PC-9 (cell line): ENCODE measurements at places on chromosomes 1 and 21.

DNA sequence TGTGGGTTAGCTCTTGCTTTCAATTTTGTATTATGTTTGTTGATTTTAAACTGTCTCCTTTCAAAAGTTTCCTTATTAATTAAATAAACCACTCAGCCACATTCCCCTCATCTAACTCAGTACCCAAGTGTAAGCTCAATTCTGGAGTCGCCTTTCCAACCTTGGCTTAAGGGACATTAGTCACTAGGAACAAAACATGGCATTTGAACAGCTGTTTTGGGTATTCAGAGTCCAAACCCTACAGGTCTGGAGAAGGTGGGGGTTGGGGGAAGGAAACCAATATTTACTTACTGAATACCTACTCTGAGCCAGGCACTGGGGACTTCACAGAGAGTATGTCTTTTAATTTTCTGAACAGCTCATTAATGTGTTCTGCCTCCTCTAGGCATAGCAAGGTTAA, 117.2 kb upstream of the JUN start:
- peak; percentile 63 for DNase-seq
- no peaks in the 10 kb centered on the region for H3K36me3 ChIP-seq
- H3K4me3 ChIP-seq = no peak overlapping the region
- peaks cover 59% of the 10 kb centered on the region for H3K4me1 ChIP-seq

- no peaks in the 10 kb centered on the region for H3K4me1 ChIP-seq
- no peak overlapping the region for H3K27ac ChIP-seq
- no peak overlapping the region for H3K4me3 ChIP-seq
- DNase-seq = no peak
- no peaks in the 10 kb centered on the region for H3K36me3 ChIP-seq
- H3K27me3 ChIP-seq = no peaks in the 10 kb centered on the region
Observed at GRCh38 chr1:33306653-33307493, 14.0 kb downstream of the A3GALT2 start.

GRCh38 chr1:1168451-1169411, 4.9 kb upstream of the TTLL10 start:
- H3K27me3 ChIP-seq = no peaks in the 10 kb centered on the region
- no peak overlapping the region for H3K27ac ChIP-seq
- no peaks in the 10 kb centered on the region for H3K36me3 ChIP-seq
- no peak for DNase-seq

GRCh38 chr1:41226815-41227434, 15.2 kb downstream of the SCMH1 start:
- no peak overlapping the region for H3K4me3 ChIP-seq
- H3K4me1 ChIP-seq = no peaks in the 10 kb centered on the region
- no peak for DNase-seq
- H3K36me3 ChIP-seq = no peaks in the 10 kb centered on the region

GRCh38 chr1:209996348-209996747, 58.3 kb downstream of the SYT14 start:
- DNase-seq = no peak
- no peaks in the 10 kb centered on the region for H3K4me1 ChIP-seq
- no peak overlapping the region for H3K27ac ChIP-seq
- no peak overlapping the region for H3K4me3 ChIP-seq
- H3K36me3 ChIP-seq = no peaks in the 10 kb centered on the region

- no peak overlapping the region for H3K27ac ChIP-seq
- H3K4me1 ChIP-seq = no peaks in the 10 kb centered on the region
- no peaks in the 10 kb centered on the region for H3K36me3 ChIP-seq
Observed at GRCh38 chr1:168210312-168210711, 15.5 kb upstream of the SFT2D2 start.

- peak overlapping the region; percentile 20 for H3K27ac ChIP-seq
- H3K36me3 ChIP-seq = peaks cover 7% of the 10 kb centered on the region; the same call in 1 of the 2 replicates
- peak; percentile 31 for DNase-seq
- no peaks in the 10 kb centered on the region for H3K27me3 ChIP-seq
- H3K4me1 ChIP-seq = peaks cover 14% of the 10 kb centered on the region
Observed at GRCh38 chr1:243798726-243799125, 51.3 kb downstream of the AKT3 start.

GRCh38 chr1:42767510-42768000, 506 bp downstream of the C1orf50 start:
- no peak overlapping the region for H3K27ac ChIP-seq
- H3K27me3 ChIP-seq = no peaks in the 10 kb centered on the region
- H3K4me1 ChIP-seq = peaks cover 24% of the 10 kb centered on the region

GRCh38 chr1:155272466-155273342, 600 bp downstream of the CLK2 start:
- H3K27me3 ChIP-seq = no peaks in the 10 kb centered on the region
- H3K4me3 ChIP-seq = peak overlapping the region; percentile 76
- peaks cover 14% of the 10 kb centered on the region for H3K4me1 ChIP-seq

DNA sequence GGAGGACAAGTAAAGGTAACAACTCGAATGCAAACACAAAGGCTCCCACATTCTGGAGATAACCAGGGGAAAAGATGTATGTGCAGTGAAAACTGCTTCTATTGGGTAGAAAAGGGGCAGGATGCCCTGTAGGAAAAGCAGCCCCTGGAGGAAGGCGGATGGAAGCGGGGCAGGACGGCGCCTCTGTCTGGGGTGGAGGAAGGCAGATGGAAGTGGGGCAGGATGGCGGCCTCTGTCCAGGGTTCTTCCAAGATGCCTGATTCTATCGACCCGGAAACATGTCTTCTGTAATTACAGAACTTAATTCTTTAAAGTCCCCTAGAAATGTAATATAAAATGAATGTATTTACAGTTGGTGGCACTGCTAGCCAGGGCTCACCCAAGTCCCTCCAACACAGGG, 24.0 kb upstream of the LRRC47 start:
- H3K36me3 ChIP-seq = no peaks in the 10 kb centered on the region
- no peak overlapping the region for H3K27ac ChIP-seq
- H3K4me3 ChIP-seq = no peak overlapping the region

DNA sequence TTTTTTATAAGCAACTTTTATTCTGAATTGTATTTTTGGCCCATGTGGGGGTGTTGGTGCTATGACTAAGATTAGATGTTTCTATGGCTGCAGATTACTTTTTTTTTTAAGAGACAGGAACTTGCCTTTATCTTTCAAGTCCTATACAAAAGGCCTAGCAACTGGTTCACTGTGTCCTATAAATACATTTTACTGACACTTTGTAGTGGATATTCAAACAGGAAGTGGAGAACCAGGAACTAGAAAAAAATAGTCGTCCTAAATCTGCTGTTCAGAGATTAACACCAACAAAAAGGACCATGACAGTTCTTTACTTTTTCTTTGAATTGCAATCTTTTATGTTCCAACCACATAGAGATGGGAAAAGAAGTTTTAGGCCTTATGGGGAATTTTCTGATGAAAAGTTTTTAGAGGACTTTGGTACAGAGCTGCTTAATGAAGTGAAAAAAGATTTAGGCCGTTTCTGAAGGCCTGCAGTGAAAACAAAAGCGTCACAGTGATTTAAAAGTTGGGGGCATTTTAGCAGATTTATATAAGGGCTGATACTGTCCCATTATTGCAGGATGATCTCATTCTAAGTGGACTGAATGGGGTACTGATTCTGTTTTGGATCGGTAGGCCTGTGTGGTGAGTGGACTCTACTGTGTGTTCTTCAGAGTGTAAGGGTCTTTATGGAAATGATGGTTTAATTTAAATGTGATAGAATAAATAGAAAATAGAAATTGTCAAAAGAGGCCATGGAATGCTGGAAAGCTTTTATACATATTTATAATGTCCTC, 136.4 kb upstream of the DEPDC1 start:
- H3K27ac ChIP-seq = no peak overlapping the region
- no peak overlapping the region for H3K4me3 ChIP-seq
- H3K4me1 ChIP-seq = no peaks in the 10 kb centered on the region
- DNase-seq = no peak
- no peaks in the 10 kb centered on the region for H3K27me3 ChIP-seq
- no peaks in the 10 kb centered on the region for H3K36me3 ChIP-seq

GRCh38 chr21:45113543-45113942, 39.2 kb downstream of the ADARB1 start:
- no peak overlapping the region for H3K27ac ChIP-seq
- H3K36me3 ChIP-seq = no peaks in the 10 kb centered on the region
- no peaks in the 10 kb centered on the region for H3K4me1 ChIP-seq
- DNase-seq = no peak
- no peak overlapping the region for H3K4me3 ChIP-seq

DNA sequence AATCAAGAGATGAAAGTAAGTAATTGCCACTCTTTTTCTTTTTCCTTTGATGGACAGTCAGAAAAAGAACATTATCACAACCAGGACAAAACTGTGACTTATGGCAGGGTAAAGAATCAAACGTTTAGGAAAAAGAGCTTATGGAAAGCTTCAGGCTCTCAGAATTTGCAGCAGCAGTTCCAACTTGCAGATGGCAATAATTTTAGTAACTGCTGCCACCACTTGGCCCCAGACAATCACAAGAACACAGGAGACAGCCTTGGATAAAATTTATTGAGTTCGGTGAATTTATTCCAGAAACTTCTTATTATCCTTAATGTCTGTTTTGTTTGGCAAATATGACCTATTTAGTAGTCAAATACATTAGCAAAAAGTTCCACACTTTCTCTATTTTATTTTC, 804.4 kb downstream of the BRINP3 start:
- no peak overlapping the region for H3K4me3 ChIP-seq
- no peaks in the 10 kb centered on the region for H3K27me3 ChIP-seq
- DNase-seq = no peak
- no peaks in the 10 kb centered on the region for H3K36me3 ChIP-seq

GRCh38 chr1:107690491-107690890, 274.5 kb downstream of the VAV3 start:
- no peak for DNase-seq
- H3K27ac ChIP-seq = no peak overlapping the region

DNA sequence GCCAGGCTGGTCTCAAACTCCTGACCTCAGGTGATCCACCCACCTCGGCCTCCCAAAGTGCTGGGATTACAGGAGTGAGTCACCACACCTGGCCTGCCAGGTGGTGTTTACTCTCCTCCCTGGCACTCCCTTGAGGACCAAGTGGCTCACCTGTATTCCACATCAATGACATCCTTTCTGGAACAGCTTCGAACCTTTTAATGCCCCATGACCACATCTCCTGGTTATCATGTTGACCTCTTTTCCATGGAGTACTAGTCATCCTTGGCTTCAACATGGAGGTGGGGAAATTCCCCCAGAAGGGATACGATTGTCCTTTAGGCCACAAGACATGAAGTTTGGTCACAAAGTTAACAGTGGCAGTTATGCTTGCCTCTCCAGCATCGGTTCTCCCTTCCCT, 66.9 kb downstream of the CDC7 start:
- H3K4me1 ChIP-seq = peaks cover 17% of the 10 kb centered on the region
- H3K27me3 ChIP-seq = no peaks in the 10 kb centered on the region
- DNase-seq = peak; percentile 70
- no peak overlapping the region for H3K27ac ChIP-seq
- H3K36me3 ChIP-seq = no peaks in the 10 kb centered on the region

- H3K4me3 ChIP-seq = no peak overlapping the region
- no peaks in the 10 kb centered on the region for H3K27me3 ChIP-seq
- no peak overlapping the region for H3K27ac ChIP-seq
- DNase-seq = no peak
Observed at GRCh38 chr1:81270051-81270450, 530.7 kb upstream of the ADGRL2 start.

DNA sequence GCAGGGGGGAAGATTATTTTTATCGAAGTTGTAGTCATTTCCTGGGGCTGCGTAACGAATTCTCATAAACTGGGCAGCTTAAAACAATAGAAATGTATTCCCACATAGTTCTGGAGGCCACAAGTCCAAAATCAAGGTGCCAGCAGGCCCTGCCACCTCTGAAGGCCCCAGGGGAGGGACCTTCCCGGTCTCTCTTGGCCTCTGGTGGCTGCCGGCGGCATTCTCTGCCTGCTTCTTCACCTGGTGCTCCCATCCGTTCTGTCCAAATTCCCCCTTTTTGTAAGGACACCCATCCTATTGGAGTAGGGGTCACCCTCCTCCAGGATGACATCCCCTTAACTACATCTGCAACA, 92.8 kb downstream of the PDE9A start:
- no peak overlapping the region for H3K27ac ChIP-seq
- no peaks in the 10 kb centered on the region for H3K4me1 ChIP-seq
- H3K27me3 ChIP-seq = no peaks in the 10 kb centered on the region

DNA sequence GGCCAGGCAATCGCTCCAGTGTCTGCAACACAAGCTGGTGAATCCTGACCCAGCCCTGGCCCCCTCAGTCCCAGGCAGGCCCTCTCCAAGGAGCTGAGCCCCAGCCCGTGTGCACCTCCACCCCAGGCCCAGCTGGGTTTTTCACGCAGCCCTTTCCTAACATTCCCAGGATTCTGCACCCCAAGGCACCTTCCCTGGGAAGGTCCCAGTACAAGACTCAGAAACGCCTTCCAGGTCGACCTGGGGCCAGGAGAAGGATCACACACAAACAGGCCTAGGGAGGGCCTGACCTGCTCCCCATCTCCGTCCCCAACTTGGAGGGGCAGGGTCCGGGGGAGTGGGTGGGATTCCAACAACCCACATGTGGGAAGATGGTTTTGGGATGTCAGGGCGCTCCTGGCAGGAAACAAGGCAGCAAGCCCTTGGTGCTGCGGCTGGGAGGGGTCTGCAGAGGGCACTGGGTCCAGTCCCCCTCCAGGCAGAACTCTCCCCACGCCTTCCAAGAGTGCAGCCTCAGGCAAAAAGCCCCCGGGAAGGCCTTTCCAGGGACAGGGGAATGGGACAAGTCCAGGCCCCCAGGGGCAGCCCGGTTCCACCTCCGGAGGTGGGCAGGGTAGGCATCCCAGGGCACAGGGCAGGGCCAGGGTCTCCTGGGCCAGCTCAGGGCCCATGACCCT, 58.3 kb downstream of the KCNAB2 start:
- H3K27me3 ChIP-seq = peaks cover 13% of the 10 kb centered on the region; the same call in 1 of the 2 replicates
- no peaks in the 10 kb centered on the region for H3K36me3 ChIP-seq
- DNase-seq = no peak

DNA sequence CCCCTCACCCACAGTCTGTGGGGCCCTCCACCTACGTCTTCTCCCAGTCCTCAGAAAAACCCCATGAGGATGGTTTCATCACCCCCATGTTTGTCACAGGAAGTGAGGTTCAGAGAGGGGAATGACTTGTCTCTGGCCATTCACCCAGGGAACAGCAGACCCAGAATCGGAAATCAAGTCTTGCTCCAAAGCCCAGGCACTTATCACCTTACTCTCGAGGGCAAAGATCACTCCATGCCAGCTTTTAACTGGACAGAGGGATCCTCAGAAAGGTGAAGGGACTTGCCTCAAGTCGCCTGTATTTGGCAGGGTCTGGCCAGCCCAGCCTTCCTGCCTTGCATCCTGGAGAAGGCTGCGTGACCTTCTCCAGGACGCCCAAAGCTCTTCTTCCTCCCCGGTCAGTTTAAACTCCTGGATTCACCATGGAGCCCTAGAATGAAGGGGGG, 57.9 kb upstream of the SSBP3 start:
- no peaks in the 10 kb centered on the region for H3K27me3 ChIP-seq
- no peak overlapping the region for H3K4me3 ChIP-seq
- H3K27ac ChIP-seq = no peak overlapping the region
